MM.1S (cell line): ENCODE measurements at places on chromosomes 2 and 18.

- DNase-seq: no peak
Observed at GRCh38 chr2:83420993-83421392, 1038.1 kb downstream of the SUCLG1 start.

DNA sequence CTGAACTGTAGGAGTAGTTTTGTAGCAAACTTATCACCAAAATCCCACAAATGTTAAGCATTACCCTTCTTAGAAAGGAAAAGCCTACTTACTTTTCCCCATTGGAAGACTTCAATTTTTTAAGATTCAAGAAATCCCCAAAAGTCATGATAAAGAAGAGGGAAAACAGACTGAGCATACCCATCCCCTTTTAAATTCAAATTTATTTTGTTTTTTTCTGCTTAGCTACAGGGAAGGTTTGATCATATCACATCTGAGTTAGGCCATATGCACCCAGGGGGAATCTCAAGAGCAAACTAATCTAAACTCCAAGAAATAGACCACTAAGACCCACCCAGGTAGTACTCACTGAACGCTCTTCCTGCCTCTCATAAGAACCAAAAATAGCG is 174.6 kb downstream of the TGIF1 start:
- no peak for DNase-seq

DNA sequence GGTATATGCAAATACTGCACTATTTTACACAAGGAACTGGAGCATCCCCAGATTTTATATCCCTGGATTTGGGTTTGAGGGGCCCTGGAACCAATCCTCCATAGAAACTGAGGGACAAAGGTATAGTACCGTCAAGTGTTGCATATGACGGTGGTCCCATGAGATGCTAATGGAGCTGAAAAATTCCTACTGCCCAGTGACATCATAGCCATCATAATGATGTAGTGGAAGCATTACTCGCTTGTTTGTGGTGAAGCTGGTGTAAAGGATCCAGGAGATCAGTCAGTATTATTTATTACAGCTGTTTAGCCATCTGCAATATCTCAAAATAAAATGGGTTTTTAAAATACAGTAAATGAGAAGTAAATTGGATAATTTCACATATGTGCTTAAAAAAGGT is 496.6 kb upstream of the HS6ST1 start:
- no peak for DNase-seq

- no peak for DNase-seq
Observed at GRCh38 chr2:195461010-195461409, 196.0 kb upstream of the SLC39A10 start.
